ENCODE measurements at places on chromosomes 4 and X.

DNA sequence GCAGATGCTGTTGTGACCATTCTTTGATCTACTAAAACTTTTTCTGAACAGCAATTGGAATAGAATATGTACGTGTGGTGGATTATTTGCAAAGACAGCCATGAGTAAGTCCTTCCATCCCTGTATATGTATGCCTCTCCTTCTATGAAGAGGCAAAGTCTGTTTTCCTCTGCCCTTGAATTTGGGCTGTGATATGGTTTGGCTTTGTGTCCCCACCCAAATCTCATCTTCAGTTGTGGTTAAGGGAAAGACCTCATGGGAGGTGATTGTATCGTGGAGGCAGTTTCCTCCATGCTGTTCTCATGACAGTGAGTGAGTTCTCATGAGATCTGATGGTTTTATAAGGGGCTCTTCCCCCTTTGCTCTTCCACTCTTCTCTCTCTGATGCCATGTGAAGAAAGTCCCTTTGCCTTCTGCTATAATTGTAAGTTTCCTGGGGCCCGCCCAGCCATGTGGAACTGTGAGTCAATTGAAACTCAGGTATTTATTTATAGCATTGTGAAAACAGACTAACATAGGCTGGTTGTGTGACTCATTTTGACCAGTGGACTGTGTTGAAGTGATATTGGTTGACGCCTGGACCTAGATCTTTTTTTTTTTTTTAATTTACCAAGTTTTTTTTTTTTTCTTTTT lies 108.3 kb upstream of the CAMK2D start:
- peak; percentile 64 for DNase-seq

- DNase-seq, result no peak
Observed at GRCh38 chrX:154531626-154532025, 15.0 kb downstream of the G6PD start.

DNA sequence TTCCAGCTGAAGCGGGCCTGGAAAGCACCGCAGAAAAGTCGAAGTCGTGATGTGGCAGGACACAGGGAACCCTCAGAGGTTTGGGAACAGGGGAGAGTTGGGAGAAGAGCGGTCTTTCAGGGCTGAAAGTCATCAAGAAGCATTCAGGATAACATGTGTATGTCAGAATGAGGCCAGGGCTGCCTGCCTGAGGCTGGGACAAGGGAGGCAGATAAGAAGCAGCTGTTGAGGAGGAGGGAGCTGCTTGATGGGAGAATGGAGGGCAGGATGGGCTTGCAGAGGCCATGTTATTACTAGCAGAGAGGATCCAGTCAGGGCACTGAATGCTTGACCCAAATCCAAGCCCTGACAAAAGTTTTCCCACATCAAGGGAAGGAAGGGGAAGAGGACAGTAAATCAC lies 132.0 kb downstream of the ATG4A start:
- DNase-seq, result no peak

- no peak for DNase-seq
Observed at GRCh38 chr4:147418226-147418625, 62.7 kb upstream of the EDNRA start.

DNA sequence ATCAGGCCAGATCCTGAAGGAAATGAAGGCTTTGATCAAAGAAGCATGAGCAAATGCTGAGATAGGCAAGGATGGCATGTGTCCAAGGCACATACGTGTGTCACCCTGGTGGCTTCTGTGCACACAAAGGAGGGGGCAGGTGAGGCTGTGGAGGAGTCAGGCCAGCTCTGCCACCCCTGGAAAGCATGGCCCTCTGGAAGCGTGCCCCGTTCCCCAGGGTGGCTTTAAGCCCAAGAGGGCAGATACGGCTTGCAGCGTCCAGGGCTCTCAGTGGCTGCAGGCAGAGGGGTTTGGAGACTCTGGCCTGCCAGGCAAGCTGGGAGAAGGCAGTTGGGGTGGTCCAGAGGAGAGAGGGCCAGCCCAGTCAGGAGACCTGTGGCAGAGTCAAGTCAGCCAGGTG lies 25.6 kb downstream of the PNMA6E start:
- no peak for DNase-seq

- no peak for DNase-seq
Observed at GRCh38 chr4:89753601-89754066, 83.3 kb downstream of the SNCA start.

- DNase-seq, result no peak
Observed at GRCh38 chrX:14873676-14874049, 442 bp downstream of the MOSPD2 start.

DNA sequence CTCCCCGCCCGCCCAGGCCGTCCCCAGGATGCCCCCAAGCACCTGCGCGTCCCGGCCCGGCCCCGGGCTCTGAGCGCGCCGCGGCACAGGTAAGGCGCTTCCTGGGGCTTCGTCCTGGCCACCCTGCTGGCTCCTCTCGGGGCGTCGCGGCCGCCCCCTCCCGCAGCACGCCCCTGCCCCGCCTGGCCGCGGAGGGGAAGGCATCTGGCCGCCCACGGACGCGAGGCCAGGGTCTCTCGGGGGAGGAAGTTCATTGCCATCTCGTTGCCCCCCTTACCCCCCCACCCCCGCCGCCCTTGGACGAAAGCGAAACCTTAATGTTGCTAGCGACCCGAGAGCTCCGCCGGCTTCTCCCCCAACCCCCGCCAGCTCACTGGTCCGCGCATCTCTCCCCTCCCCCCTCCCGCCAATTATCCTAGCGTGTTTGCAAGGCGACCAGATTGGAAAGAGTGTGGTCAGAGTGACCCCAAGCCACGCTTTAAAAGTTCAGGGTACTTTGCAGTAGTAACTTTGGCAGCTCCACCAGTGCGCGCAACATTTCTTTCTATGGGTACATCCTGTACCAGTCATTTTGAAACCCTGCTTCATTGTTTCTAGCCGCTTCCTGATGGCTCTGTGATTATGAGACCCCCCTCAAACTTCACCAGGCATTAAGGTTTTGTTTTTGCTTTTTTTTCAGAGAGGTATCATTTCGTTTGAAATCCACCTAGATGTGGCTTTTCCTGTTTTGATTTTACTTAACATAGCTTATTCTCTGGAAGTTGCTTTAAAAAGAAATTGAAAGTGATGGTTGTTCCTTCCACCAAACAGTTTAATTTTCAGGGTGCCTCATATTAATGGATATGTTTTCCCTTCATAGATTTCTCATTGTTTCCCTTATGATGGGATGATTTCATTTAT lies 626 bp downstream of the TBC1D1 start:
- peak; percentile 88 for DNase-seq

- DNase-seq, result no peak
Observed at GRCh38 chrX:19849464-19850080, 37.8 kb downstream of the SH3KBP1 start.

DNA sequence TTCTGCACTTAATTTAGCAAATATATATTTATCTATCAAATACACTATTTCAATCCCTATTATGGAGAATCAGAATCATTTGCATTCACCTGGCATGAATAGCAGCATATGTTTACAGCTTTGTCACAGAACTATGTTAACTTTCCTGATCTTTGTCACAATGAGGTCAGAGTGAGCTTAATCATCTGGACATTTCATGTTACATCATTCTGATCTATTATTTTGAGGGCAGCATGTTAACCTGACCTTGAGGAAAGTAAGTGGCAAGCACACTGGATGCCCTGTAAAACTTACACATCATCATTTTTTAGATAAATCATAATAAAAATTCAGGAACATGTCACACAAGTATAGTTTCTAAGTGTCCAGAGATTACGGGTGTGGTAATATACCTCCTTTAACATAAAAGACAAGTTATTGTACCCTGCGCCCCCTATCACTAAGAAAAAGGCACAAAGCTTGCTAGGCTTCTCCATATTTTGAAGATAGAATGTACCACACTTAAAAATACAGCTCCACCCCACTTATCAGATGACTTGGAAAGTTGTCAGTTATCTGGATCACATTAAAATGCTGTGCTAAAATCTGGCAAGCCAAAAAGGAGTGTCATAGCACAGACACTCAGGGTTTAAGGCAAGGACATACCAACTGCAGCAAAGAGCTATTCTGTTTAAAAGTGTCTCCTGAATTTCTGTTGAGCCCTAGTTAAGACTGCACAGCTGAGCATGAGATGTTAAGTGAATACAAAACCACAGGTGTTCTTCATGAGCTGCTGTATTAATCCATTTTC lies 182.7 kb upstream of the FAT4 start:
- DNase-seq, result no peak

- no peak for DNase-seq
Observed at GRCh38 chr4:72666910-72667309, 97.9 kb upstream of the ADAMTS3 start.

DNA sequence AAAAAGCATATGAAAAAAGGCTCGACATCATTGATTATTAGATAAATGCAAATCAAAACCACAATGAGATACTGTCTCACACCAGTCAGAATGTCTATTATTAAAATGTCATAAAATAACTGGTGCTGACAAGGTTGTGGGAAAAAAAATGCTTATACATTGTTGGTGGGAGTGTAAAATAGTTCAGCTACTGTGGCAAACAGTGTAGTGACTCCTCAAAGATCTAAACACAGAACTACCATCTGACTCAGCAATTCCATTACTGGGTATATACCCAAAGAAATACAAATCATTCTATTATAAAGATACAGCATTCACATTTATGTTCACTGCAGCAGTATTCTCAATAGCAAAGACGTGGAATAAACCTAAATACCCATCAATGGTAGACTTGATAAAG lies 412.1 kb downstream of the CENPC start:
- no peak for DNase-seq

- peak; percentile 42 for DNase-seq
Observed at GRCh38 chrX:29528281-29528680, 687.1 kb upstream of the MAGEB2 start.

- DNase-seq, result no peak
Observed at GRCh38 chrX:39905946-39906345, 191.8 kb downstream of the BCOR start.

DNA sequence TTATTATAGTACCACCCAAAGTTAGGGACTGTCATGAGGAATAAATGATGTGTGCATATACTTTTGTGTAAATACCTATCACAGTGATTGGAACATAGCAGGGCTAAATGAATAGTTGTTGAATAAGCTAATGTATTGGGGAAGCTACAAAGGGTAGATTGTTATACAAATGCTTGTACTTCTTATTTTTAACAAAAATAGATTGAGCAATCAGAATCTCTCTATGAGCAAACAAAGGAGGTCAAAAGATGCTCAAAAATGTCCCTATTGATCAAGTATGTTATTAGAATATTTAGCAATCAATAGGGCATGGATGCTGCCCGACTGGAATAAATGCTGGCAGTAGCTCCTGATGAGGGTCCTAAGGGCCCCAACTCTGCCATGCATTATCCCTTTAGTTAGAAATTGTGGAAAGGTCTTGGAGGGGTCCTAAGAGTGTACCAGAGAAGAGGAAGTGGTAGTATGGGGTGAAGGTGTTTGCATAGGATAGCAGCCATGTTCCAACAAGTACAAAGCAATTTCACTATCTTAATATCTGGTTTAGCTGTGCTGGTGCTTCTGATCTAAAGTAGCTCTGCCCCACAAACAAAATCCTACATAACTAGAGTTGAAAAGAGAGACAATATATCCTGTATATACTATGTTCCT lies 33.1 kb upstream of the TAPT1 start:
- no peak for DNase-seq

DNA sequence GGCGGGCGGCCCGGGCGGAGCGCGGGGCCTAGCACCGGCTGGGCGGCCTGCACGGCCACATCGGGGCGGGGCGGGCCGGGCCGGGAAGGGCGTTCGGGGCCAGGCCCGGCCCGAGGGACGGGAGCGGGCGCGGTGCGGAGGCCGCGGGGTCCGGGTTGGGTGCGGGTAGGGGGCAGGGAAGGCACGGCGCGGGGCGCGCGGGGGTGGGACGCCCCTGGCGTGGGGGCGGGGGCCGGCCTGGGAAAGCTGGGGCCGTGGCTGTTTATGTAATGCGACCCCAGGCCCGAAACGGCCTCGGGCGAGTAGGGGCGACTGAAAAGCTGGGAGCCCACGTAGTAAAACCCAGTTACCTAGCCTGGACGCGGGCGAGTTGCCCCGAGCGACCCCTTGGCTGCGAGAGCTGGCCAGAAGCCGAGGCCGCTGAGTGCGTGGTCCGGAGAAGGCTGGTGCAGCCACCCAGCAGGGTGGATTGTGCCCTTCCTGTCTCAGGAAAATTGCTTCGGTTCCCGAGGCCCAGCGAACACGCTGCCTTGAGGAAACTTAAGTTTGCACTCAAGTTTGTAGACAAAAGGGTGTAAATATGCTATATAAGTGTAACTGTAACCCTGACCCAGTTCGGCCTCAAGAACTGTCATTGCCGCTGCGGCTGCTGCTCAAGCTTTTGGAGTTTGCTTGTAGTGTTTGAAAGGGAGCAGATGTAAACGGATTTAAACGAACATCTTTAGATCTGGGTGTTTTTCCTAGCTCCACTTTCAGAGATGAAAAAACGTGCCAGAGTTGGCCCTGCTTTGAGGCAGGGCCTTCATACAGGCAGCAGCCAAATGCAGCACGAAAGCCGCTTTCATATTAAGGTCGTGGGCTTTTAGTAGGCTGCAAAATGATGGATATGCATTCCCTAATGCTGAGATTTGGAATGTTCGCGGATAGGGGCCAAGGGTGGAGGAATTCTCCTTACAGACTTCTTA lies 674 bp downstream of the SEC24B start:
- peak; percentile 43 for DNase-seq

DNA sequence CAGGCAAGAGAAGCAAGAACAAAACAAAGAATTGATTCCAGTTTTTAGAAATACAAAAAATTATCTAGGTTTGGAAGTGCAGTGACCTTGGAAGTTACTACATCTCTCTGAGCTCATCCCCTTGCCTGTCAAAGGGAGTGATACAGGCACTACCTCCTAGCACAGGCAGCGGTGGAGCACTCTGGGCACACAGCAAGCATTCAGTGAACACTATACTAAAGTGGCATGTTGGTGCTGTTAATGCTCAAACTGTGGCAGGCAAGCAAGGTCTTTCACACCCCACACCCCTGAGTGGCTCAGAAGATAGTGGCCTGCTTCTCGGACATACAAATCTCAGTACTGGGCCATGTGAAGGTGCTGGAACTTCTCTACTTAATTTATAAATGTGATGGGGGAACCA lies 51.2 kb downstream of the DRD5 start:
- DNase-seq, result no peak

- DNase-seq, result no peak
Observed at GRCh38 chrX:31497086-31497485, 425.2 kb upstream of the FTHL17 start.

DNA sequence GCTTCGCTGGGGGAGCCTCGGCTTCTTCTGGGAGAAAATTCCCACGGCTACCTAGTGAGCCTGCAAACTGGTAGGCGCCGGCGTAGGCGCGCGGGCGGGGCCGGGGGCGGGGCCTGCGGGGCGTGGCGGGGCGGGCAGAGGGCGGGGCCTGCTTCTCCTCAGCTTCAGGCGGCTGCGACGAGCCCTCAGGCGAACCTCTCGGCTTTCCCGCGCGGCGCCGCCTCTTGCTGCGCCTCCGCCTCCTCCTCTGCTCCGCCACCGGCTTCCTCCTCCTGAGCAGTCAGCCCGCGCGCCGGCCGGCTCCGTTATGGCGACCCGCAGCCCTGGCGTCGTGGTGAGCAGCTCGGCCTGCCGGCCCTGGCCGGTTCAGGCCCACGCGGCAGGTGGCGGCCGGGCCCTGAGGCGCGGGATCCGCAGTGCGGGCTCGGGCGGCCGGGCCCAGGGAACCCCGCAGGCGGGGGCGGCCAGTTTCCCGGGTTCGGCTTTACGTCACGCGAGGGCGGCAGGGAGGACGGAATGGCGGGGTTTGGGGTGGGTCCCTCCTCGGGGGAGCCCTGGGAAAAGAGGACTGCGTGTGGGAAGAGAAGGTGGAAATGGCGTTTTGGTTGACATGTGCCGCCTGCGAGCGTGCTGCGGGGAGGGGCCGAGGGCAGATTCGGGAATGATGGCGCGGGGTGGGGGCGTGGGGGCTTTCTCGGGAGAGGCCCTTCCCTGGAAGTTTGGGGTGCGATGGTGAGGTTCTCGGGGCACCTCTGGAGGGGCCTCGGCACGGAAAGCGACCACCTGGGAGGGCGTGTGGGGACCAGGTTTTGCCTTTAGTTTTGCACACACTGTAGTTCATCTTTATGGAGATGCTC lies at the start of gene HPRT1:
HPRT1 (plus strand) TSS at position 161 of the 857 bp plus-strand sequence; CDS start at position 308, 147 bp downstream.
- peak; percentile 84 for DNase-seq
